ENCODE measurements at places on chromosomes 3 and 15.

DNA sequence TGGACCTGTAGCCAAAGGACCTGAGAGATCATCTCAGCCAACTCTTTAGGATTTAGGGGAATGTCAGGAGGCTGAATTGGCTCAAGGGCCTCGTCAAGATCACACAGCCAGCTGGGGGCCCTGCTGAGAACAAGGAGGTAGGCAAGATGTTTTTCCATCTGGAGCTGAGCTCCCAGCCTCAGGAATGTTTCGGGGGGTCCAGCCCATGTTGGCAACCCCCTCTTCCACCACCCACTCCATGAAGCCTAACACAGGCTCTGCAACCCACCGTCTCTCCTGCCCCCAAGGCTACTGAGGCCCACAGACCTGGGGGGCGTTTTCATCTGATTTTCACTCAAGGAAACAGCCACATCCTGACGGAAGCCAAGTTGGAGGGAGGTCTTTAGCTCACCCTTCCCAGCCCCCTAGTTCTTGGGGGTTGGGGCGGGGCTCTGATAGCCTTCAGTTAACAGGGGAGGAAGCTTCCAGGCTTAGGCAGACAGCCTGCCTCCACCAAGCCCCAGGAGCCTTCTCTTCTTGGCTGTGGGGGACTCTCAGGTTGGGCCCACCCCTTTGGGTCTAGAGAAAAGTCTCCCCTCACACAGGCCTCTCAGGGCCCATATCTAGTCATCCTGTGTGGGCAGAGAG is 48.8 kb downstream of the EPHB3 start:
- DNase-seq = no peak

GRCh38 chr15:58069008-58069407 is 3.5 kb upstream of the ALDH1A2 start:
- no peak for DNase-seq

GRCh38 chr3:139532976-139533375 is 6.6 kb downstream of the RBP1 start:
- no peak for DNase-seq

DNA sequence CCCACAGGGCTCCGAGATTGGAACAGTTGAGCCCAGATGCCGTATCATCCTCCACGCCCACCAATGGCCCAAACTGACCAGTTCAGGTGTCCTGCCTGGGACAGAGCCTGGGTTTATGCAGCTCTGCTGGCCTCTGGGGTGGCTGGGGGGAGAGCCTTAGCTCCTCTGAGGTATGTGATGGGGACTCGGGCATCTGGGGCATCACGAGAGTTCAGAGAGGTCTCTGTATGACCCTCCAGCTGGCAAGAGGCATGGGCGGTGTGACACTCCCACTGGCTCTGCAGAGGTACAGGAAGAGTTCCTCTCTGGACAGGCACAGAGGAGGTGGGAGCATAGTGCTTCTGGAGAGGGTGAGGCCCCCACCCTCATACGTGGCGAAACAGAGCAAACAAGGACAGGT is 26.6 kb upstream of the DUSP7 start:
- no peak for DNase-seq

DNA sequence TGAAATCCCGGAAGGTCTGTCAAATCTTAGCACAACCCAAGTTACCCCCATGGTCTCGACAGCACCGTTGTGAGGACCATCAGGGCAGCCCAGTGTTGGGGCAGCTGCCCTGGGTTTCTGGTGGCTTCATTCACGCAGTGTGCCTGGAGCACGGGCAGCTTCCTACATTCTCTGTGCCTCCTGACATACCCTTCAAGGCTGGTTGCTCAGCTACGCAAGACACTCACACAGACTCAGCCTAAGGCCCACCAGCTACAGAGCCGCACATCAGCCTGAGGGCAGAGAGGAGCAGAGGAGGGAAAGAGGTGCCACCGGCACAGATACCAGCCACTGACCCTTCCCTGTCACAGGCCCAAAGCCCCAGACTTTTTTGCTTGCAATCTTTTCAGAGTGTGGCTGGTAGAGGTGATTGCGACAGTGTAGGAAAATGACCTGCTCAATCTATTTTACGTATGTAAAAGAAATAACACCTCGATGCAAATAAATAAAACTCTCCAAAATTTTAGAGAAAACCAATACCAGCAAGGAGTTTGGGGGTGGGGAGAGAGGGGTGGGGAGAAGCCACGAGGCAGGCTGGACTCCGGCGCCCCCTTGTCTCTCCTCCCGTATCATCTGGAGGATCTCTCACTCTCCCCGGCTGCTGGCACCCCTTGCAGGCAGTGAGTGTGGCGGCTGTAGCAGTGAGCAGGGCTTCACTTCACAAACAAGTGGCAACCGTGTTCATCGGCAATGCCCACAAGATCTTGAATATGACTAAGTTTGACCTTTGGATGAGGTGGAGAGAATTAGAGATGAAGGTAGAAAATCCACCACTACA is 12.7 kb downstream of the CSPG5 start:
- no peak for DNase-seq

DNA sequence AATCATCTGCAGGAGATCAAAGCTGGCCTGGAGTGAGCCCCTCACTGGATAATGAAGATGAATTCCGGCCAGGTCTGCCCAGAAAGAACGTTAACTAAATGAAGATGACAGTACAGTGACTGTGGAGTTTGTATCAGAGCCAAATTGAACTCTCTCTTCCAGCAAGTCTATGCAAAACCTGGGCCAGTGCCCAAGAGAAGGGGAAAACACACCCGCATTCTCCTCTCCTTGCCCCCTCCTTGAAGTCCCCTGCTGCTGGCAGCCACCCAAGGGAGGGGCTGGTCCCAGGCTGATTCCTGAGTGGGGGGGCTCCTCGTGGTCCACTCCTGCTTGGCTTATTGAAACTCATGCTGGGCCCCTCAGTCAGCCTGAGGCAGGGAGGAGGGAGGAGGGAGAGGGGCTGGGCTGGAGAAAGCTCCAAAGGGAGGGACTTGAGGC is 155.7 kb downstream of the RAB11A start:
- no peak for DNase-seq

GRCh38 chr3:69724722-69725435 is 14.4 kb upstream of the MITF start:
- no peak for DNase-seq

DNA sequence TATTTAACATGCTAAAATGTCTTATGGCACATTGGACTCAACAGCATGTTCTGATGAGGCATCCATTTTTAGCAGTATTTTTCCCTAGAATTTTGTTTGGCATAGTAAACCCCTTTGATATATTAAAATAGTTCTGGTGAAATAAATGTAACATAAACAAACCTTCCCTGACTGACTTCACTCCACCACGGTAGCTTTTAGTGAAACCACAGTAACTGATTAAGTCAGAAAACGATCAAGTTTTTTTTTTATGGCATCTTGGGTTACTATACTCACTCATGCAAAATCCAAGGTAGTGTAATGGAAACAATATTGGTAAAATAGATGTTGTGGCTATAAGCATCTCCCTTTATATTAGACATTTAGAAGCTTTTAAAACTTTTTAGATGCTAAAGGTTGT is 2.8 kb downstream of the SERP1 start:
- DNase-seq = no peak

- no peak for DNase-seq
Observed at GRCh38 chr3:135145581-135145980, 350.5 kb downstream of the EPHB1 start.

GRCh38 chr3:191566469-191566868 is 105.5 kb downstream of the PYDC2 start:
- no peak for DNase-seq

DNA sequence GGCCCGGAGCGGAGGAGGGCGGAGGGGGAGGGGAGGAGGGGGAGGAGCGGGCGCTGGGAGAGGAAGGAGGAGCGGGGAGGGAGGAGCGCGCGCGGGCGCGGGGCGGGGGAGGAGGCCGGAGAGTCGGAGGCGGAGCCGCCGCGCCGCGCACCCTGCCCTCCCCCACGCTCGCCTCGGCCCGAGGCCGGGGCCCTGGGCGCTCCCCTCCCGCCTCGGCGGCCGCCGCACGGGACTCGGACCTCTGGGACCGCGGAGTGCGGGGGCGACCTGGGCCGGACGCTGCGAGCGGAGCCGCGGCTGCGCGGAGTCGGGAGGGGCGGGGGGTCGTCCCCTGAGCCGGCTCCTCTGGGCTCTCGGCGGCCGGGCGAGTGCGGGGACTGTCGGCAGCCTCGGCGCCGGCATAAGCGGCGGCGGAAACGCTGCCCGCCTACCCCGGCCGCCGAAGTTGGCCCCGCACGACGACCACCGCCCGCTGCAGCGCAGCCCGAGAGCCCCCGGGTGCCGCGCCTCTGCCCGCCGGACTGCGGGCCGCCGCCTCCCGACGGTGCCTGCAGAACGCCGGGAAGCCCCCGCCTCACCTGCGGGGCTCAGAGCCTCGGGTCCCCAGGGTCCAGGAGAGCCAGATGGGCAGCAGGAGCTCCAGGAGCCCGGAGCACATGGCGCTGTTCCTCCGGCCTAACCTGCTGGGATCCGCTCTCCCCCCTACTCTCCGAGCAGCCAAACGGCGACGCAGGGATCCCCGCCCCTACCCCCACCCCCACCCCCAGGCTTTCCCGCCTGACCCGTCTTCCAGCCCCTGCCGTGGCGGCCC is 406 bp upstream of the GABRB3 start:
- DNase-seq = no peak

DNA sequence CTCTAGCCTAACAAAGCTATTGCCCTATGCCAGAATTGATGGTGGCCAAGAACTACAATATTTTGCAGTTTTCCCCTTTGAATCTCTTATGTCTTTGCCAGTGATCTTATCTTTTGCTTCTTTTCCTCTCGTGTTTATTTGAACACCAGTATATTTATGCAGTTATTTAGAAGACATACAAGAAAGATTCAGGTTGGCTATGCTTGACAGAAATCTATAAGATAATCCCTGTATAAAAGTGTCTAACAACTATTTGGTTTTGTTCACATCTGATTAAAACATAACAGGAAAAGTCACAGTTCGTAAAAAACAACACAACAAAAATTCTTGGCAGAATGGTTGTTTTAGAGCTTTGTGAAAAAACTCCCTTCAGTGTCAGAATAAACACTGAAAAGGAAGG is 63.7 kb downstream of the SEMA6D start:
- no peak for DNase-seq

DNA sequence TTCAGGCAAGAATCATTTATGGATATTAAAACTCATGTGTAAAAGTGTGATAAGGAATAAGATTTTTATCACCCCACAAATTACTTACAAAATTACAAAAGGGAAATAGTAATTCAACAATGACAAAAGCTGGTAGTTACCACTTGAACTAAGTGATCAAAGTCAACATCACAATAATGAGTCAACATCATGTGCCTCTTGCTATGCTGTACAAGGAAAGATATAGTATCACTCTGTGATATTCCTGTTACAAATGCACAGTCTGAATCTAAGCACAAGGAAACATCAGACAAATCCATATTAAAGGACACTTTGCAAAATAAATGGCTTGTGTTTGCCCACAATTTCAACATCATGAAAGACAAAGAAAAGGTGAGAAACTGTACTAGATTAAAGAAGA is 90.5 kb upstream of the PLCL2 start:
- no peak for DNase-seq

- no peak for DNase-seq
Observed at GRCh38 chr3:11568503-11569155, 75.1 kb downstream of the VGLL4 start.

- no peak for DNase-seq
Observed at GRCh38 chr3:69842351-69842750, 103.1 kb downstream of the MITF start.

DNA sequence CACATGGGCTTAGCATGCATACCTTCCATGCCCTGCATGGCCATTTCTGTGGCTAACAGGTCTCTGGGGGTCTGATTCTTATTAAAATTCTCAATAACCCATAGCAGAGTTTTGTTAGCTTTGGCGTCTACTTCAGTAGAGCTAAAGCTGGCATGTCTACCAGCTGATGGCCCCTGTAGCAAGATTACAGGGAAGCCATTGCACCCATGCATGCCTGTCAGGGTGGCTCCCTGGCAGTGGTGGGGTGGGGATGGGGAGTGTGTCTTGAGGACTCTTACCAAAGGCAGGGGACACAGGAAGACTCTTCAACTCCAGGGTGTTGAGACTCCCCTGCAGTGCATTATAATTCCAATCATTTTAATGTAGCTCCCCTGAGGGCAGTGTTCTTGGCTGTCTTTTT is 4.7 kb downstream of the KY start:
- DNase-seq = no peak

GRCh38 chr3:159252772-159253384 is 451.0 kb downstream of the MFSD1 start:
- DNase-seq = peak; percentile 22

DNA sequence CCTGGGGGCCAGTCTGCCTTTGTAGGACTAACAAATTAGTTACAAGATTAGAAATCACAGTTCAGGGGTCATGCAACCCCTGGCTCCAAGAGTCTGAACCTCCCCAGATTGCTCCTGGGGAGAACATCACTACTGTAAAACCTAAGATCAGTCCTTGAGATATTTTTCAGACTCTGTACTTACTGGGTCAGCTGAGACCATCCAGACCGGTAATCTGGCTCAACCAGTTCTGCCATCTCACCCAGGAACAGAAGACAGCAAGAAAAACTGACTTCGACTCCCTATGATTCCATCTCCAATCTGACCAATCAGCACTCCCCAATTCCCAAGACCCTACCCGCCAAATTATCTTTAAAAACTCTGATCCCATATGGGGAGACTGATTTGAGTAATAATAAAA is 47.5 kb downstream of the NMD3 start:
- DNase-seq = no peak
